ENCODE measurements at places on chromosomes 1 and 21.
A peak's percentile ranks its signal among the peaks of the same experiment; 100 is the strongest.

DNA sequence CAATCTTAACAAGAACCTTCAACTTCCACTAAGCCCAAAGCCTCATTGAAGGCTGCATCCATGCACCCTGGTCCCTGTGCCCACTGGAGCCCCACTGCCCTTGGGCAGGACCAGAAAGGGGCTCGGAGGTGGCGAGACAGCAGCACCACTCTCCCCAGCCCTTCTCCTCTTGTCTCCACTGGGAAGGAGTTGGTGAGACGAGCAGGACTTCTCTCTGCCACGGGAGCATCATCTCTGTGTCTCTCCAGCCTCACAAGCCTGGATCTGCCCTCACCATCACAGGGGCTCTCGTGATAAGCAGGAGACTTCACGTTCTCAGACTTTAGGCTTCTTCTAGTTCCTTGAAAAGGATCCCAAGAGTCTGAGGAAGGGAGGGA is 7.2 kb upstream of the ETV3L start:
- DNase-seq: no peak

GRCh38 chr1:154521695-154522094 is 19.5 kb upstream of the SHE start:
- no peak for DNase-seq

- peak; percentile 95 for DNase-seq
These were observed at the start of gene OTUD7B for GRCh38 chr1:150010393-150011115. TSS of gene OTUD7B (minus strand) at chr1:150010726. CDS start at chr1:149977510, 33,216 bp downstream.

GRCh38 chr1:183841950-183842794 is 37.3 kb downstream of the RGL1 start:
- DNase-seq: peak; percentile 22

GRCh38 chr1:30536530-30536929 is 186.9 kb downstream of the MATN1 start:
- no peak for DNase-seq

GRCh38 chr21:38329162-38329561 is 72.4 kb downstream of the KCNJ15 start:
- DNase-seq: no peak

- DNase-seq: no peak
These were observed 45.6 kb upstream of the RBM34 start for GRCh38 chr1:235206533-235207208.

- no peak for DNase-seq
These were observed 182.7 kb downstream of the HMCN1 start for GRCh38 chr1:185916861-185917260.

DNA sequence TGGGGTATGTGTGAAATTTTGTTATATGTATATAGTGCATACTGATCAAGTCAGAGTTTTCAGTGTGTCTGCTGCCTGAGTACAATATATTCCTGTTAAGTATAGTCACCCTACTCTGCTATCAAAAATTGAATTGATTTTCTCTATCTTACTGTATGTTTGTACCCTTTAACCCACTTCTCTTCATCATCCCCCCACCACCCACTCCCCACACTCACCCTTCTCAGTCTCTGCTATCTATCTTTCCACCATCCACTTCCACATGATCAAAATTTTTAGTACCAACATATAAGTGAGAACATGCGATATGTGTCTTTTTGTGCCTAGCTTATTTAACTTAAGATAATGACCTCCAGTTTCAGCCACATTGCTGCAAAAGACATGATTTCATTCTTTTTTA is 4.2 kb downstream of the LY9 start:
- no peak for DNase-seq

GRCh38 chr1:48691429-48692001 is 85.2 kb downstream of the BEND5 start:
- DNase-seq: no peak

DNA sequence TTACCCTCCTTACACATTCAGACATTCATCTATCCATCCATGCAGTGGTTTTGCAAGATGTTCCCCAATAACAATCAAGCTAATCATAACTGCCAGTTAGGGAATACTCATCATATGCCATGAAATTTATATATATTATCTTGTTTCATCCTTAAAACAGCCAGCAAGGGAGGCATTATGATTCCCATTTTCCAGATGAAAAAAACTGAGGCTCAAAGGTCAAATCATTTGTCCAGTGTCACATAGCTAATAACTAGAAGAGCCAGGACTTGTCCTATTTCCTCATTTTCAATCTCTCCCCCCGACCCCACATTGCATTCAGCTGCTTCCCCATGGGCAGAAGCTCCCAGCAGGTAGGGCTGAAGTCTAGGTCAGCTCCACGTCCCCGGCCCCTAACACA is 7.0 kb upstream of the COL8A2 start:
- no peak for DNase-seq

GRCh38 chr1:109185990-109186732 is 27.6 kb upstream of the SARS1 start:
- no peak for DNase-seq

GRCh38 chr1:117686907-117687306 is 81.1 kb downstream of the TENT5C start:
- no peak for DNase-seq

DNA sequence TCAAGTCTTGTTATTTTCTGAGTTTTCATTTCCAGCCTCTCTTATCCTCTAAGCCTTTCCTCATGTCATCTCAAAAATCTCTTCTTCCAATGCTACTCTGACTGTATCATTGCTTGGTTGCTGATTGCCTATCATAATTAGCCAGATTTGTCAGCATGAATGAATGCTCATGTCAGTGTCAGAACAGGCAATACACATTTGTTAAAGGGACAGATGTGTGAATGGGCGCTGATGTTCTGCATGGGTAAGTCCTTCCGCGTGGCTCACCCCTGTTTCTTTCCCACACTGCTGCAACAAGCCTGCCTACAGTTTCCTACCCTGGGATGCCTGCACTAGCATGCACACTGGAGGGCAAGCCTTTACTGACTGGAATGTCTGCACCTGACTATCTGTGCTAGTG is 100.6 kb downstream of the RHOU start:
- no peak for DNase-seq

- DNase-seq: no peak
These were observed 1.5 kb downstream of the RGS18 start for GRCh38 chr1:192159781-192160180.

DNA sequence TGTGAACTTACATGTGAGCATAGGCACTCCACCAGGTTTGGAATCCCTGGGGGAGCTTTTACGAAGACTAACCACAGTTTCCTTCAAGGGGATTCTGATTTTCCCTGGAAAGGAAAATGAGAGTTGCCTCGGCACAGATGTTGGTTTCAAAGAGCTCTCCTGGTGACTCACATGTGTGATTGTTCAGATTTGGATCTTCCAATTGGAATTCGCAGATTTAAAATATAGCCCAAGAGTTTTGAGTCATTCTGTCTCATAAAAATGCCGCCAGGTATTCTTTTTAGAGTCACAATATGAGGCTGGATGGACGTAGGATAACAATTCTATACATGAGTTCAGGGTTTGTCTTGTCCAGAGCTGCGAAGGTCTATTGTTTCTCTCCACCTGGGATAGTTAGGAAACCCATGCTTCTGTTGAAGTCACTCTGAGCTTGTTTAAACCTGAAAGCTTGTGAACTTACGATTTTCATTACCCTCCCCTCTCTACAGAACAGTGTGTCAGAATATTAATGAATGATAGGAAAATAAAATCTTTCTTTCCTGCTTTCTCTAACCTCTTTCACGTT is 64.9 kb downstream of the TGFB2 start:
- DNase-seq: no peak

DNA sequence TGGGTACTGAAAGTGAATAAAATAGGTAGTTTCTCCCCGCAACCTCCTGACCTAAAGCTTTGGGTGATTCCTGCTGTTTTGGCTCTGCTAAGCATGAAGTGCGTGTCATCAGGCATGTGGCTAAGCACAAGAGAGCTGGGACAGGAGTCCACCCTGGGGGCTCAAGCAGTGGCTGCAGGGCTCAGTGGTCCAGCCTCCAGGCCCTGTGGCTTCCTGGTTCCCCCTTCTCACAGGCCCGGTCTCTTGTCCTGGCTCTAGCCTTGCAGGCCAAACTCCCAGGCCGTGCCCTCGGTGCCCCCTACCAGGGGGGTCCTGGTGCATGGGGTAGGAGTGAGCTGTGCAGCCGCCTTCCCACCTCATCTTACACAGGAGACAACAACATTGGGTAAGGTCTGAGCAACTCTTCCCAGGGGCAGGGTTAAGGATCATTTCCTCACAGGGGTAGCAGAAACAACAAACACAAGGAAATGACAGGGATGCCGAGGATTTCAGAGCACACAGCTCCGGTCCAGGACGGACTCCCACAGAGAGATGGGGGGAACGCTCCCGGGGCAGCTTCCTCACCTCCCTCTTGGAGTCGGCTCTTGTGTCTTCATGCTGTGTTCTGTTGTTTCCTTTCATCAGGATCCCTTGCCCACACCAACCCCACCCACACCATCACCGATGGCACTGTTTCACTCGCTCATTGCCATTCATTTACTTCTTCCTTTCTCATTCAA is 19.8 kb upstream of the SLC2A1 start:
- DNase-seq: no peak

DNA sequence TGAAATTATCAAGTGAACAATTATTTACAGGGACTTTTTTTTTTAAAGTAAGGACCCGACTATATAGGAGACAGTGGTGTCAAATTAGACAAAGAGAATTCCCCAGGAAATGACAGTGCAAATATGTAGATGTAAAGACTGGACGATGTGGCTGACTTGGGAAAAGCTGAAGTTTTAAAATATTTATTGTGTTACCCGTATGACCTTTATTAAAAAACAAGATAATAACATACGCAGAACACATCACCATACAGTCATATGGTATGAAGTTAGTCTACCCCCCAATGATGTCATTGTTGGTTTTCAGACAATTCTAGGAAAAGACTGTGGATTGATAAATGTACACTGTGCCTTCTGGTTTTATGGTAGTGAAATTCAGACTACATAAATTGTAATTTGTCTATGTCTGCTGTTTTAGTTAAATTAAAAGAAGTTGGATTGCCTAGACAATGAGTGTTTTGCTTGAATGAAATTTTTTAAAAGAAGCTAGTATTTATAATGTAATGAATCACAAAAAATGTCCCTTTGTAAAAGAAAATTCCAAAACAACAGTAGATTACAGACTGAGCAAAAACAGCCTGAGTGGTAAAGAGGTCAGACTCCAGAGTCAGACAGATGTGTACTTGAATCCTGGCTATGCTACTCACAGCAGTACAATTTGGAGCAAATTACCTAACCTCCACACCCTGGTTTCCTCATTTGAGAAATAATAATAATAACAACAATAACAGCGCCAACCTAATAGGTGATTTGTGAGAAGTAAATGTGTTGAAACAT is 15.5 kb upstream of the PDC start:
- no peak for DNase-seq

GRCh38 chr1:1137256-1138045 is 21.6 kb upstream of the C1orf159 start:
- DNase-seq: peak; percentile 61

DNA sequence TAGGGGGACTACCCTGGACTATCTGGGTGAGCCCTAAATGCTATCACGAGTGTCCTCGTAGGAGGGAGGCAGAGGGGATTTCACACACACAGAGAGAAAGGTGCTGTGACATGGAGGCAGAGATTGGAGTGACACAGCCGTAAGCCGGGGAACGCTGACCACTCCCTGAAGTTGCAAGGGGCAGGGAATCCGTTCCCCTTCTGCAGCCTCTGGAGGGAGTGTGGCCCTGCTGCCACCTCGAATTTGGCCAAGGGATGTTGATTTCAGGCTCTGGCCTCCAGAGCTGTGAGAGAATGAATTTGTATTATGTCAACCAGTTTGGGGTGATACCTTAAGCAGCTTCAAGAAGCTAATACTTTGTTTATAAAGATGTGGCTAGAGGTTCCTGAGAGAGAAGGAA is 137.7 kb downstream of the ACTL8 start:
- no peak for DNase-seq

DNA sequence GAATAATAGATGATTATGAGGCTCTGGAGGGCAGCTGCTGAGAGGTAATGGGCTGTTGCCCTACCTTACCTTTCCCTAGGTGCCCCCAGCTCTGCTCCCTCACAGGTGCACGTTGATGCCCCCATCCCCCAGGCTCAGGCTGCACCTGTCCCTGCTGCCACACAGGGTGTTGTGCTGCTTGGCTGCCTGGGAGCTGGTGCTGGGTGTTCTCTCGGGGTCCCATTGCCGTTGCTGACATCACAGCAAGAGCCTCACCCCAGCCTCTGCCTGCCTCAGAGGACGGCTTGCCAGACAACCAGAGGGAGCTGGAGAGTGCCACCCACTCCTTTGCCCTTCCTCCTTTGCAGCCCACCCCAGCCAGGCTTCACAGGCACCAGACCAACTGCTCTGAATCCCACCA is 31.4 kb upstream of the DMBX1 start:
- DNase-seq: no peak

DNA sequence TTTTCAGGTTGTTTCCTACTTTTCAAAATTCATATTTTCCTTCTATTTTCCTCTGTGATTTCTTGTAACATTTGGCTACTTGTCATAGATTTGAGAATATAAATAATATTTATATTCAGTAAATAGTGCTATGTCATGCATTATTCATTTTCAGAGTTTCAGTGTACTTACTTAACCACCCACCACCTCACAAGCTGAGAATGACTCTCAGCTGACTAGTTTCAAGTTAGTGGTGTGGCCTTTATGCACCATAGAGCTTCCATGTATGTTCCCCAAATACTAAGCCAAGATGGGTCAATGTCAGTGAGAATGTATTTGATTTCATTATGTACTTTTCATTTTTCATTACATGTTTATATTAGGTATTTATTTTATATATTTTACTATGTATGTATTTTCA is 56.9 kb upstream of the RGS1 start:
- DNase-seq: no peak

GRCh38 chr1:101071470-101071891 is 45.9 kb upstream of the DPH5 start:
- DNase-seq: no peak

GRCh38 chr1:173714441-173714758 is 381 bp upstream of the KLHL20 start:
- DNase-seq: no peak

DNA sequence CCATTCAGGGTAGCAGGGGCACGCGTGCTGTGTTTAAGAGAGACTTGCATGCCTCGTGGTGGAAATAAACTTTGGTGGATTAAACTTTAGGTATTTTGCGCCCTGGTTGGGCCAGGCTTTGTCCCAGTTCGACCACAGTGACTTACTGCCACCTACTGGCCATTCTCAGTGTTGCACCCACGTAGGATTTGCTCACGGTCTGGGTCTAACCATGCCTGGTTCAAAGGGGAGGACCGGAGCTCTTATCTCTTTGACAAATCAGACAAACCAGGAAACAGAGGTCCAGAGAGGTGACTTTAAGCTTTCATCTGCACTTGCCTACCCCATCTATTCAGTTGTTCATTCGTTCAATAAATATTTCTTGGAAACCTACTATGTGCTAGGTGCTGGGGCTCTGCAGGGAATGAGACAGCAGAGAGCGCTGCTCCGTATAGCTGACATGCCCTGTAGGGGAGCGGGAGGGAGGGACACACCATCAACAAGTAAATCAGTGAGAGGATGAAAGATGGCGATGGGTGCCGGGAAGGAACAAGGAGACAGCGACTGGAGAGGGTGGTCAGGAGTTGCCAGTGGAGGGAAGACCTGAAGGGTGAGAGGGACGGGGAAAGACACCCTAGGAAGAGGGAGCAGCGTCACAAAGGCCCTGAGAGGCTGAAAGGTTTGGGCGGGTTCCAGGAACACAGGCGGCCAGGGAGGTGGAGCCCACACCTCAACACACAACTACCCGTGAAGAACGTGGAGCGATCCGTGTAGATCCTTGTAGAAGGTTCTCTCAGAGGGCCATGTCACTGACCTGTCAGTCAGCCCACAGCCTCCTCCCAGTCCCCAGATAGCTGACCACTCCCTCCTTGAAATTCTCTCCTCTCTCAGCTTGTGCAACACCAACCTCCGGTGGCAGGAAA is 27.2 kb upstream of the TINAGL1 start:
- DNase-seq: peak; percentile 90

GRCh38 chr21:25536752-25537151 is 70.5 kb downstream of the MRPL39 start:
- DNase-seq: no peak

All from large intestine (tissue), 12 donors.